ENCODE measurements at places on chromosomes 2 and 18.

DNA sequence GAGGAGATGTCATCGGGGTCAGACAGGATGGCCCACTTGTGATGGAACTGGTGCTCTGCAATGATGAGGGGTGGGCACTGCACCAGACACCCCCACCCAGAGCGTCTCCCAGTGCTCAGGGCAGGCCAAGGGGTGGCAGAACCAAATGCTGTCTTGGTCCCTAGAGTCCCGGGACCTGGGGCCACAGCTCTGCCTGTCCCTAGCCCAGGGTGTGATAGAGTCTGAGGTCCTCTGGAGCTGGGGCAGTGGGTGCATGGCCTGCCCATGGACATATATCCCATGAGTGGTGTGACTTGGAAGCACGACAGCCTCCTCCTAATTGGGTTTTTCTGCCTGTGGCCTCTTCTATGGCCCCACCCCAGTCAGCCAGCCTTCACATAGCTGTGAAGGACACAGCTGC is 6.7 kb upstream of the OTOF start:
- no peak for DNase-seq

DNA sequence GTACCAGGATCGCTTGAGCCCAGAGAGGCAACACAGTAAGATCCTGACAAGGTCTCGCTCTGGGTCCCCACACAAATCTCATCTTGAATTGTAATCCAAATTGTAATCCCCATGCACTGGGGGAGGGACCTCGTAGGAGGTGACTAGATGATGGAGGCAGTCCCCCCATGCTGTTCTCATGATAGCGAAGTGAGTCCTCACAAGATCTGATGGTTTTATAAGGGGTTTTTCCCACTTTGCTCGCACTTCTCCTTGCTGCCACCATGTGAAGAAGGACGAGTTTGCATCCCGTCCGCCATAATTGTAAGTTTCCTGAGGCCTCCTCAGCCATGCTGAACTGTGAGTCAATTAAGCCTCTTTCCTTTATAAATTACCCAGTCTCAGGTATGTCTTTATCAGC is 46.0 kb upstream of the SERTAD2 start:
- no peak for DNase-seq

DNA sequence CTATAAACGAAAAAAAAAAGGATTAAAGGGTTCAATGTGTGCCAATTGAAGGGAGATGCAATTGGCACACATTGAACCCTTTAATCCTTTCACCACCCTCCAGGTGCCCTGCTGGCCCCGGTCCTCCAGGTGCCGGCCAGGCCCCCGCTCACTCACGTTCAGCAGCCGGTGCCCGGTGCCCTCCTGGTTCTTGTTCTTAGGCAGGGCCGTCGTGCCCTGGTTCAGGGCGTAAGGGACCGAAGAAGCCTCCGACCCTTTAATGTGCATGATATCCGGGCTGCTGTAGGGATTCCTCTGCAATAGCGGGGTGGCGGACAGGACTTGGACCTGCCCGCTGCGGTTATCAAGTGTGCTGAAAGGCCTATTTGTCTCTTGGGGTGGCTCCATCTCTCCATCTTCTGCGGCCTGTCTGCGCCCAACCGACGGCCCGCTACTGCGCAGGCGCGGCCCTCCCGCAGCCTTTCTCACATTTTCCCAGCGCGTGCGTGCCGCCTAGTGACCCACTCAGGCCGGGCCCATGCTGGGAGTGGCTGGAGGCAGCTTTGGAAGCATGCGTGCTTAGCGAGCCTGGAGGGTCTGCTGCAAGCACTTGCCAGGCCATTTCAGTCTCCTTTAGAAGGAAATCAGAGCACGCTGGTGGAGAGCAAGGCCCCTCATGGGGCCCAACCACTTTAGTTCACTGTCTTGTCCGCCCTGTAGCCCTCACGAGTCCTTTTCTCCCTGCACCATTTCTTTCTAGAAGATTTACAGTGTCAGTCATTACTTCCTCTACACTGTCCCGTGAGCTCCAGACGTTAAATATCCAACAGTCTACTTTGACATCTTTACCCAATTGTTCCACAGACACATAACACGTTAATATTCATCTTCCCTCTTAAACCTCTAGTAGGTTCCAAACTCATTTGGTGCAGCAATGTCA is 24.3 kb downstream of the TMEM237 start:
- no peak for DNase-seq

- DNase-seq = no peak
These were observed 59.3 kb downstream of the SERTAD2 start for GRCh38 chr2:64594226-64594989.

GRCh38 chr18:50119296-50119695 is 75.7 kb downstream of the MYO5B start:
- no peak for DNase-seq

DNA sequence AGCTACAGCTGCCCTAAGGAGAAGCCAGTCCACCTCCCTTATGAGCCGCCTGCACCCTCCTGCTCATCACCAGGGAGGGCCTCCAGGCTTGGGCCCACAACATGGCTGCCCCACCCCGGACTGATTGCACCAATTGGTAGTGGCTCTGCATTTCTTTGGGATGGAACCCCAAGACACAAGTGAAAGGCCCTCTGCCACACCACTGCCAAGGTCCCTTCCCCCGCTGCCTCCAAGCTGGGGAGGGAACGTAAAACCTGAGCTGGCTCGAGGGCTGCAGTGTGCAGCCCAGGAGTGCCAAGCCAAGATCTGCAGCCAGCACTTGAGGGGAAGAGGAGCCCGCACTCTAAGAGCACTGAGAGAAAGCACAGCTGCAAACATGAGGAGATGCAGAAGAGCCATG is 97.3 kb downstream of the EFEMP1 start:
- no peak for DNase-seq

DNA sequence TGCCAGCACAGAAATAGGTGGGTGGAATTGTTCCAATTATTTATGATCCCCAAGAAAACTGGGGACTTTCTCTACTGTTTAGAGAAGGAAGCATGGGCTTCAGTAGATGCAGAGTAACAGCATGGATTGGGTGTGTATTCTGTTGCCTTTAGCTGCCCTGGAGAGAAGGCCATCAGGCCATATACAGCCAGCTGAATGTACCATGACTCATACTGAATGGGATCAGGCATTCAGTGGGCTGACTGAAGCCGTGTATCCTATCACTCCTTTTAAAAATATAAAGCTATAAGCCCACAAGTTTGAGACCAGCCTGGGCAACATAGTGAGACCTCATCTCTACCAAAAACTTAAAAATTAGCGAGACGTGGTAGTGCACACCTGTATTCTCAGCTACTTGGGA is 16.7 kb upstream of the PLEKHM3 start:
- no peak for DNase-seq

GRCh38 chr2:217800433-217801114 is 202.2 kb downstream of the TNS1 start:
- DNase-seq = no peak

GRCh38 chr2:69490486-69490885 is 53.3 kb upstream of the NFU1 start:
- no peak for DNase-seq

DNA sequence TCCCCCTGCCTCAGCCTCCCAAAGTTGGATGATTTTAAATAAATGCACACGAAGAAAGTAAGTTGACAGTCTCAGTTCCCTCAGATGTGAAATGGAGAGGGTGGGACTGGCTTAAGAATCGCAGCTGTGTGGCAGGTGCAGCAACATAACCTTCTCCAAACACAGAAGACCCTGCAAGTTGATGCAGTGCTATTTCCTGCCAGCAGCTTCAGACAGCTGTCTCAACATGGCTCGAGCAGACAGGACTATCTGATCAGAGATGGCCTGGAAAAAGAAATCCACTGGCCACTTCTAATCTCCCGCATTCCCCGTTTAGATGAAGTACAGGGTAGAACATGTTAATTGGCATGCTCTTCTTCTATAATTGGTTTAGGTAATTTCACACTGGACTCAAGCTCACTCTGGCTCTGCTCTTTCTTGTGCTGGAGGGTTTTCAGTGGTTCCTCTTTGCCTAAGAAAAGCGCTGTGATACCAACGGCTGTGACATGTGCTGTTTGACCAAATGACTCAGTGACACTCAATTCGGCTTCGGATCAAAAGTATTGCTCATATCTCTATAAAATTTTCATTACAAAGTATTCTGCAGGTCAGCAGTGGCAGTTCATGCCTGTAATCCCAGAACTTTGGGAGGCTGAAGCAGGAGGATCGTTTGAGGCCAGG is 40.2 kb downstream of the MYOM1 start:
- no peak for DNase-seq

GRCh38 chr2:32810909-32811495 is 135.8 kb upstream of the LTBP1 start:
- DNase-seq = no peak

DNA sequence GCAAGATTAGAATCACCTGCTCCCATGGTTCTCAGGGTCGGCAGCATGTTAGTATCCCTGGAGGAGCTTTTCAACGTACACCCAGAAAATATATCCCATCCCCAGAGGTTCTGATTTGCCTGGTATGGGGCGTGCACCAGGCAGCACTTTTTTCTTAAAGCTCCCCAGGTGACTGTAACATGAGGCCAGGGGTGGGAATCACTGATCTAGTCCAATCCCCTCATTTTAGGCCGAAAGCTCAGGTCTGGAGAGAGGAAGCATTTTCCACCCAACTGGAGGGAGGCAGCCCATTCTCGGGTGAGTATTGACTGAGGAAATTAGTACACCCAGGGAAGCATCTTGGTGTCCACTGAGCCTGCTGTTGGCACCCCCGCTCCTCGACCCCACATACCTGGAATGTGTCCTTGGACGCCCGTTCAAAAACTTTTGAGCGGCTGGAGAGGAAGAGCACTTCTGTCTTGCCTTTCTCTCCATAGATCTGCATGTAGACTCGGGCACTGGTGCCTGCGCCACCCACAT is 94.3 kb downstream of the LOXHD1 start:
- DNase-seq = no peak

DNA sequence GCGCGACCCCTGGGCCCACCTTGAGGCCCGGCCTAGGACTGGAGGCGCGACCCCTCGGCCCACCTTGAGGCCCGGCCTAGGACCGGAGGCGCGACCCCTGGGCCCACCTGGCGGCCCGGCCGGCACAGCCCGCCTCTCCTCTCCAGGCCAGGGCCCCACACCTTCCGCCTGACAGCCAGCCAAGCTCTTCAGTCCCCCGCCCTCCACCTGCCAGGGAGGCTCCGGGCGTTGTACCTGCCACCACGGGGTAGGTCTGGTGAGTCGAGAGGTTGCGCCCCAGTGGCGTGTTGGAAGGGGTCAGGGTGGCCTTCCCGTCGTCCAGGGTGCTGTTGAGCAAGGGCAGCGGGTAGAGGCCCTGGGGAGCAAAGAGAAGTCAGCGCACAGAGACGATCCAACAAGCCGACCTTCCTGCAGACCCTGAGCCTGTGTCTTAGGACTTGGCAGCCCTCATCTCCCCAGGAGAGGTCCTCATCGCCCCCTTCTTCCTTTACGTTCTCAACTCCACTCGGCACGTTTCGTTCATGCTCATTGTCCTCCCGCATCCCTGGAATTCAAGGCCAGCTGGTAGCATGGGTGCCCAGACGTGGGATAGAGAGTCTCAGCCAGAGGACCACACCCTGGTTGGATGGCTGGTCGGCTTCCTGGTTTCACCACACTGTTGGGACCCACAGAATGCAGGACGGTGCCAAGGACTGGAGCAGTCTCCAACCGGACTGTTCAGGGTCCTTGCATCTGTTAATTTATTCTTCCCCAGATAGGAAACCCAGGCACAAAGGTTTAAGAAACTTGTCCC is 42.2 kb downstream of the PAX8 start:
- no peak for DNase-seq

- no peak for DNase-seq
These were observed 284.4 kb downstream of the RBM43 start for GRCh38 chr2:150977296-150977695.

DNA sequence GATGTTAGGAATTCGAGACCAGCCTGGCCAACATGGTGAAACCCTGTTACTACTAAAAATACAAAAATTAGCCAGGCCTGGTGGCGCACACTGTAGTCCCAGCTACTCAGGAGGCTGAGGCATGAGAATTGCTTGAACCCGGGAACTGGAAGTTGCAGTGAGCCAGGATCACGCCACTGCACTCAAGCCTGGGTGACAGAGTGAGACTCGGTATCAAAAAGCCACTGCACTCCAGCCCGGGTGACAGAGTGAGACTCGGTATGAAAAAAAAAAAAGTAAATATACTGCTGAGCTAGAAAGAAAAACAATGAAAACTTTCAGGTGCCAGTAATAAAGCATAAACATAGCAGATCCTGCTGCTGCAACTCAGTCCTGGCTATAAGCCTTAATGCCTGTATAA is 73.5 kb downstream of the STRN start:
- DNase-seq = no peak

- no peak for DNase-seq
These were observed 191.0 kb downstream of the NDUFA10 start for GRCh38 chr2:239834143-239834542.

DNA sequence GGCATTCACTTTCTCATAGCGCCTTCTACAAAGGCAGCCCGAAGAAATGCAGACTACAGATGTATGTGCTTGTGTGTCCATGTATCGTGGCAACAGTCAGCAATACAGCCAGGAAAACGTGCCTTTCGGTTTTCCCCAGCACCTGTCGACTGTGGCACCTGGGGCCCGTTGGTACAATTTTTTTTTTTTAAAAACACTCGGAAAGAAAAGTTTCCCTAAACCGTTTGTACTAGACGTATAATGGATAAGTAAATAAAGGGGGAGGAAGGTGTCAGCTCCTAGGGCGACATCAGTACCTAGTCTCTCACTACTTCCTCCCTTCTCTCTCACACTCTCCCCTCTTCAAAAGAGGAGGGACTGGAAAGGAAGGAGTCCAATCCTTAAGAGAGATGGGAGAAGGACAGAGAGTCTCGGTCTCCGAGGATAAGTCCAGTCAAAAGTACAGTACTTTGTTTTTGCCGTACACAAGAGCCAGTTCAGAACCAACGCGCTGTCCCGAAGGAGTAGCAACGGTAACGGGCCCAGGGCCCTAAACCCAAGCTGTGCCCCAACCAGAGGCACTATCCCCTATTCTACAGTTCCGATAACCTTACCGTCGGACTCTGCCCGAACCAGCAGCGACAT is 759 bp downstream of the PPP4R3B start:
- no peak for DNase-seq

- DNase-seq = no peak
These were observed 376 bp downstream of the NDUFA10 start for GRCh38 chr2:240024766-240025165.

GRCh38 chr2:18993756-18994338 is 364.6 kb downstream of the OSR1 start:
- no peak for DNase-seq

DNA sequence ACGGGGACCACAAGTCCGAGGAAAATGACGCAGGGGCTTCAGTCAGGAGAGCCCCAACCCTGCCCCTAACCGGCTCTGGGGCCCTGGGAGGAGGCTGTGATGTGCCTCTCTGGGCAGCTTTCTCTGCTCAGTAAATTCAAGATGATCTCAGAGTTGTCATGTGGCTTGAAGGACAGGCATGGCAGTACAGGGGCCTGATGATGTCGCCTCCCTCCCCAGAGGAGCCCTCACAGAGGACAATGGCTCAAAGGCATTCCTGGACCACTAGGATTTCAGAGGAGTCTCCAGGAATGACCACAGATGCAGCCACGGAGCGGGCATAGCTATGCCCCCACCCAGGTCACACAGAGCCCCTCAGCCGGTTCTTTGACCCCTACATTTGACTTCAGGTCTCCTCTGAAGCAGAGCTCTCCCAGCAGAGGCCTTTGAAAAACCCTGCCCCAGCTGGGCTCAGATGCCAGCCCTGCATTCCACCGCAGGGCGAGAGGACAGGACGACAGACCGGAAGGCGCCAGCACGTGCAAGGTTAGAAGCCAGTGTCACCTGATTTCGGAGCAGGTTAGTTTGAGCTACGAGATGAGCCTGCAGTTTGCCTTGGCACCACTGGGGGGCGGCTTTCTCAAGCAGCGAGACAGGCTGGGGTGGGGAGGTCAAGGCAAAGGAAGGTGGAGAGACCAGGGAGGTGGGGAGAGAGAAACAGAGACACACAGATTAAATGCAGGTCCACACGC is 39.2 kb downstream of the BIN1 start:
- DNase-seq = peak; percentile 62

GRCh38 chr2:15905267-15905645 is 35.1 kb upstream of the MYCN start:
- no peak for DNase-seq

Measured in activated CD4-positive, alpha-beta T cell treated with anti-CD3 and anti-CD28 coated beads for 24 hours (primary cell).